ENCODE measurements at places on chromosomes 16 and 17.

GRCh38 chr17:38719943-38720641, 10.0 kb upstream of the CISD3 start:
- no peak for DNase-seq

- no peak for DNase-seq
Measured at GRCh38 chr16:72467157-72467759, 295.3 kb upstream of the PMFBP1 start.

- no peak for DNase-seq
Measured at GRCh38 chr17:17120701-17121100, 78.4 kb downstream of the MPRIP start.

GRCh38 chr17:41527063-41528023, 765 bp downstream of the KRT19 start:
- DNase-seq, result no peak

- no peak for DNase-seq
Measured at GRCh38 chr16:22844416-22844815, 30.5 kb downstream of the HS3ST2 start.

DNA sequence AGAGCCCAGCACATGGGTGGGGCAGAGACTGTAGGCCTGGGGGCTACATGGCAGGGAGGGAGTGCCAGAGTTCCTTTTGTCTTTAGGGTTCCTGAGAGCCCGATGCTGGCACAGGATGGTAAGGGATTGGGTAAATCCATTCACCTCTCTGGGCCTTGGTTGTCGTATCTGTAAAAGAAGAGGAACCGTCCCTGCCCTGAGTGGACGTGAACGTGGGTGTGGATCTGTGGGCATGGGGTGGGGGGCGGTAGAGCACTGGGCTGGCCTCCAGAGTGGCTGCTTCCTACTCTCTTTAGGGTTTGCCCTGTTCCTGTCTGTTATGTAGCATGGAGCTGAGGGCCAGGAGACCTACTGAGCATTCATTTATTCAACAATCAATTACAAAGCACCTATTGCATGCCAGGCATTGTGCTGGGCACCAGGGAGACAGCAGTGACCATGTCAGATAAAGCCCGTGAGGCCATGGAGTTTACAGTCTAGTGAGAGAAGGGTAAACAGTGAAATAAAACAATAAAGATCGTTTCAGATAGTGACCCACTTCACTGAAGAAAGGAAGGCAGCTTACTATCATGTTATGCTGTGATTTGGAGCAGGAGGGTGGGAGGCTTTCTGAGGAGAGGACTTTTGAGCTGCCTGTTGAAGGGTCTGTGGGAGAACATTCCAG, 13.1 kb upstream of the TCAP start:
- DNase-seq, result no peak

- no peak for DNase-seq
Measured at GRCh38 chr17:55347341-55347740, 74.3 kb downstream of the MMD start.

- DNase-seq, result no peak
Measured at GRCh38 chr16:74563828-74564263, 43.1 kb downstream of the GLG1 start.

- DNase-seq, result no peak
Measured at GRCh38 chr16:79081297-79082066, 519.1 kb downstream of the MAF start.

DNA sequence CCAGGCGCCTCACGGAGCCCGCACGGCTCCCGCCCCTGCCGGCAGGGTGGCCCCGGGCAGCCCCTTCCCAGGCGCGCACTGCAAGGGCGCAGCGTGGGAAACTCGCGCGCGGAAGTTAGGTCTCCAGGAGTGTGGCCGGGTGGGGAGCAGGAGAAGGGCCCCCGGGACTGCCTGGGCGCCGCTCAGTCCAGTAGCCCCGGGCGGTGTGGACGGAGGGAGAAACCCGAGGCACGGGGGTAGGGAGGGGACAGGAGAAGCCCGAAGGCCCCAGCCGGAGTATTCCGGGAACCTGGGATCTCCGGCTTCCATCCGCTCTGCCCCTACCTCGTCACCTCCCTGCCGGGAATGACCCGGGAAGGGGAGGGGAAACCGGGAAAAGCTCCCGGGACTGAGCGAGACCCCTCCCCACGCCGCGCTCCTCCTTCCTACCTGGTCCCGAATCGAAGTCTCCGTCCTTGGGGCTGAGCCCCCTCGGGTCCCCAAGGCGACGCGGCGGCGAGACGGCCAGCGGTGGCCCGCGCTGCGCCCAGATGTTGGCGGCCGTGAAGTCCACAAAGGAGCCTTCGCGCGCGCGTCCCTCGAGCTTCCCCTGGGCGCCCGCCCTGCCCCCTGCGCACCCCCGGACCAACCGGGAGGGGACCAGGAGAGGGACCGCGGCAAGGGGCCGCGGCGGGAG, 418 bp downstream of the SOCS3 start:
- no peak for DNase-seq

DNA sequence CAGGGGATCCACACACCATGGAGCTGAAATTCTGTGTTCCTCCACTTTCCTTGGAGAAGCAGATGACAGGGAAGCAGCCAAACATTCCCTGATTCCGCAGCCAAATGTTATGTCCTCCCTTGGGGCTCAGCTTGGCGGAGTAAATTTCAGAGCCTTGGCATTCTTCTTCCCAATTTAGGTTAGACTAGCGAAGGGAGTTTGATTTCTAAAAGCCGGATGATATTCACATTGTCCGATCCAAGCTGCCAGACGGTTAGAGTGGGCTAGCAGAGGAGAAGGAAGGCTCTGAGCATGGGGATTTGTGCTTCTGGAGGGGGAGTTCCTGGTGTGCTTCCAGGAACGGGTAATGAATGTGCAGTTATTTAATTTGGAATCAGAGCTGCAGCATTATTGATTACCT, 380.4 kb upstream of the EEF2KMT start:
- no peak for DNase-seq

DNA sequence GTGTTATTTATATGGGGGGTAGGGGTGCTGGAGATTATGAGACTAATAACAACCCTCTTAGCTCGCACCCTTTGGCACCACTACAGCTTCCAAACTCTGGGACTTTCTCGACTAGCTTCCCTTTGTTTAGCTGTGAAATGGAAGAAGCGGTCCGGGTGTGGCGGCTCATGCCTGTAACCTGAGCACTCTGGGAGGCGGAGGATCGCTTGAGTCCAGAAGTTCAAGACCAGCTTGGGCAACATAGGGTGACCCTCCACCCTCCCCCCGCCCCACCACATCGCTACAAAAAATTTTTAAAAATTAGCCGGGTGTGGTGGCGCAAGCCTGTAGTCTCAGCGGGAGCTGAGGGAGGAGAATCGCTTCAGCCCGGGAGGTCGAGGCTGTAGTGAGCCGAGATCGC, 814 bp upstream of the CDH3 start:
- no peak for DNase-seq

- no peak for DNase-seq
Measured at GRCh38 chr16:3993052-3993785, 112.7 kb upstream of the CREBBP start.

DNA sequence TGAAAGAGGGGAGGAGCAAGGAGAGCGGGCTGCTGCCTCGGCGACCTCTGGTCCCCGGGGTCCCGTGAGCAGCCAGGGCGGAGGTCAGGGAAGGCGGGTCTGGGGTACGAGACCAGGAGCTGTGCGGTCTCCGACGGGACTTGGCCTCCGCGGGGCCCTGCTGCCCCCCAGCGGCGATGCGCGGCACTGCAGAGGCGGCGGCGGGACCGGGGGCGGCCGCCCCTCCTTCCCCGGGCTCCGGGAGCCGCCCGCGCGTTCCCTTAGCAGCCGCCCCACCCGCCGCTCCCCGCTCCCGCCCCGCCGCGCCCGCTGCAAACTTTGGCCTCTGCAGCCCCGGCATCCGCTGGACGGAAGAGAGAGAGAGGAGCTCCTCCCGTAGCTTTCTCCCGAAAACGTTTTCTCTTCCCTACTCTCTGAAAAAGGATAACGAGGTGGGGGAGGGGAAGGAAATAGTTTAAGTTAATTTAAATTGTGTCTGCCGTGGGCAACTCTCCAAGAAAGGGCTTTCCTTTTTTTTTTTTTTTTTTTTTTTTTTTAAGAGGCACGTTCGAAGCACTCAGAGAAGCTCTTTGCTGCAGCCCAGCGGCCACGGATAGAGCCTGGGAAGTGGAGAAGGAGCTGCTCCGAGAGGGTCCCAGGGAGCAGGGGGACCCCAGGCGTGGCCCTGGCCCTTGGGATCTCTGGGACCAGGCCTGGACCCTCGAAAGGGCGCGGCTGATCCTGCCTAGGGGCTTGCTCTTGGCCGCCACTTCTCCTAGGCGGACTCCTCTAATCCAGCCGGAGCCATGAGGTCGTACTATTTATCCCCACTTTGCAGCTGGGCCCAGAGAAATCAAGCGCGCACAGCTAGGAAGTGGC, 43.2 kb downstream of the C16orf82 start:
- peak; percentile 85 for DNase-seq

DNA sequence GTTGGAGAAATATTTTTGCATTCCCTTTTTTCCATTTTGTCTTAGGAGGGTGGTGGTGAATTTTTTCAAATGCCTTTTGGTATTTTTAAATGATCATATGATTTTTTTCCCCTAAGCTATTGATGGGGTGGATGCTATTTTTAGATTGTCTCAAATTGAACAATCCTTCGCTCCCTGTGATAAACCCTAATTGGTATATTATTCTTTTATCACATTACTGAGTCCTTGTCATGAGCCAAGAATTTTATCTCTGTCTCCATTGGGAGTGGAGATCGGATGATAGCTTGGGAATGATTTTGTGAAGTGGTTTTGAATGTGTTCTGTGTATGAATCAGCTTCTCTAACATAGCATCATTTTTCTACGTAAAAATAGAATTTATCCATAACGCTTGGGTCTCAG, 15.4 kb downstream of the NECAB2 start:
- no peak for DNase-seq

DNA sequence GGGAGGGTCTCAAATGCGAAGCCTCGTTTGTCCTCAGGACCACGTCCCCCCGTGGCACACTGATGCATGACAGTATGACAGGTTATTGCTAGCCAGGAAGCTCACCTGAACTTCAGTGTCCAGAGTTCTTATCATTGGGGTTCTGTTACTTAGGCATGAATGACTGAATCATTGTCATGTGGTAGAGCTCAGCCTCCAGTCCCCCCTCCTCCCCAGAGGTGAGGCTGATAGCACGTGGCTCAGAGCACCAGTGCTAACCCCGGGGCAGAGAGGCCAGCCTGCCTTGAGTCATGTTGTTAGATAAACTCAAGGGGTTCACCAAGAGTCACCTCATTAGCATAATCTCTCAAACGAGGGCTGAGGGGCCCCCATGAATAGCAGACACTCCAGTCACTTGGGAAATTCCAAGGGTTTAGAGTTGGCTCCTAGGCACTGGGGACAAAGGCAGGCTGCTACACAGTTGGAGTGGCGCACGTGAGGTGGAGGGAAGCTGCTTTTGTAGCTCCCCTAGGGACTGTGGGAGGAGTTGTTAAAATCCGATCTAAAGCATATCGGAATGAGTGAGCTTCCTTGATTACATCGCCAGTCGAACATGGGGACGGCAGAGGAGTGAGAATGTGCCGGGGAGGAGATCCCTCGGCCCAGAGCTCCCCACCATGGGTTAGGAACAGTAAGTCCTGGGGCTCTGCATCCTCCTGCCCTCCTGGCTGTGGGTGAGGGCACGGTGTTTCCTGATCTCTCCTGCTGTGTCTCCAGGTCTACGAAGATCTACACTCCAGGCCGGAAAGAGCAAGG, 18.2 kb downstream of the DHX38 start:
- no peak for DNase-seq

GRCh38 chr17:80946449-80946848, 45.2 kb upstream of the CHMP6 start:
- DNase-seq, result no peak

DNA sequence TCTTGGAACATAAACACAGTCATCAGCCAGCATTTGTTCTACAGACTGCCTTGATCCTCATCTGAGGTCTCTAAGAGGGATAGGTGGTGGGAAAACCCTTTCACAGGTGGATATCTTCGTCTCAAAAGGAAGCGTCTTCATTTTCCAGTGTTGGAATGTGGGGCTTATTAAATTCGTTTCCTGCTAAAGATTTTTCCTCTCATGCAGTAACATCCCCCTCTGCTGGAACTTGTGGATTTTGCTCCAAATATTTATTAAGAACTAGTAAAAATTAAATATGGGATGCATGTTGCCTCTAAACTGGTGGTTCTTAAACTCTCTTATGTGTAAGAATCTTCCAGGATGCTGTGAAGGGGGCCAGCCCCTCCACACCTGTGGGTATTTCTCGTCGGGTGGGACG, 20.1 kb upstream of the MLYCD start:
- no peak for DNase-seq

DNA sequence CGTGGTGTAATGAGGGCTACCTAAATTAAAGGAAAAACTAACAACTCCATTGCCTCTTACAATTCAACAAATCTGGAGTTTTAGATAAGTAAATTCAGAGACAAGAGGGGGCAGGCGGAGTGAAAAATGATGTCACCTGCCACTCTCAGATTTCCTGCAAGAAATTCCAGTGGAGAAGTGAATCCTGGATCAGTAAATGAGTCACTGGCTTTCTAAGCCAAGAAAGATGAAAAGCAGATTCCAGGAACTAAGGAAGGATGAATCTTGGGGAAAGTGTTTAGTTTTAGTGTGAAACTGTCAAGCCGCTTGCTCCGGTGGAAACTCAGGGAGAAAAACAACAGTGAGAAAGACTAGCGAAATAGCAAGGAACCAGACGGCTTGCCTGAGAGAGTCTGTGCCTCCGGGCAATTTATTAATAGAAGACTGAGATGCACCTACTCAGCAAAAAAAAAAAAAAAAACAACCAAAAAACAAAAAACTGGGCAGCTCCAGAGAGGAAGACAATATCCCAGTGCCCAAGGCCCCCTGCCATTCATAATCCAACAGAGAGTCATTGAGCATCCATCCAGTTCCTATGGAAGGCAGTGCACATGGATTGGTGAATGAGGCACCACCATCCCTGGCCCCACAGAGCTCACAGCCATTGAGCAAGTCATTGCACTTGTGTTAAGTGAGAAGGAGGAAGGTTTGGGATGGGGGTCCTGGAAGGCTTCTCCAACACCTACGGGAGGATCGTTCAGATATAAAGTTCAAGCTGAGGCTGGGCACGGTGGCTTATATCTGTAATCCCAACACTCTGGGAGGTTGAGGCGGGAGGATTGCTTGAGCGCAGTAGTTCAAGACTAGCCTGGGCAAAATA, 12.1 kb upstream of the RIPOR1 start:
- no peak for DNase-seq

- no peak for DNase-seq
Measured at GRCh38 chr17:63113167-63113566, 147.1 kb downstream of the TANC2 start.

GRCh38 chr16:50367777-50368409, 895 bp downstream of the BRD7 start:
- DNase-seq, result no peak

GRCh38 chr17:79981090-79981489, 54.6 kb downstream of the TBC1D16 start:
- DNase-seq, result no peak
